Esophagus muscularis mucosa (tissue), 4 donors: ENCODE measurements at places on chromosomes 16 and 17. TPM values are rescaled to one million over a fixed set of nuclear protein-coding genes. Genes with fewer than 3 reads are reported as not detected.

TEX19 gene
- total RNA-seq, result not detected

DNA sequence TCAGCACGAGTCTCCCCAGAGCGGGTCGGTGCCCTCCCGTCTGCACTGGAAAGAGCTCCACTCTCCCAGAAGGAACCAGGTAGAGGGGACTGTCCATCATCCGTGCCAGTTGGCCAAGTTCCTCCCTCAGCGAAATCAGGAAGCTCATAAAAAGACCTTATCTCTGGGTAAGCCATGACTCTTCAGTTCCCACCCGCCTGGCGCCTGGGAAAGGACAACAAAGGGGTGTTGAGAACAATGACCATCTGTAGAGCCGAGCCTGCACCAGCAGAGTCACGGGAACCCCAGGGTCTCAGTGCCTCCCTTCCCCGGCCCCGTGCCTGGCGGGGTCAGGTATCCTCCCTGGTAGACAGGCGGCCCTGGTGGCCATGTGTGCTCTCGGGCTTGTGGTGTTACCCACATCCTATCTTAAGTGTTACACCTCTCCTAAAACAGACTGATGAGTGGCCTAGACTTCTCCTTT lies 190.7 kb downstream of the AXIN2 start:
- DNase-seq, result peak; percentile 55

GRCh38 chr17:50272711-50273653 lies 1.3 kb upstream of the TMEM92 start:
- DNase-seq, result no peak

- DNase-seq, result no peak
These were observed 45.9 kb downstream of the SOCS3 start for GRCh38 chr17:78313735-78314648.

DNA sequence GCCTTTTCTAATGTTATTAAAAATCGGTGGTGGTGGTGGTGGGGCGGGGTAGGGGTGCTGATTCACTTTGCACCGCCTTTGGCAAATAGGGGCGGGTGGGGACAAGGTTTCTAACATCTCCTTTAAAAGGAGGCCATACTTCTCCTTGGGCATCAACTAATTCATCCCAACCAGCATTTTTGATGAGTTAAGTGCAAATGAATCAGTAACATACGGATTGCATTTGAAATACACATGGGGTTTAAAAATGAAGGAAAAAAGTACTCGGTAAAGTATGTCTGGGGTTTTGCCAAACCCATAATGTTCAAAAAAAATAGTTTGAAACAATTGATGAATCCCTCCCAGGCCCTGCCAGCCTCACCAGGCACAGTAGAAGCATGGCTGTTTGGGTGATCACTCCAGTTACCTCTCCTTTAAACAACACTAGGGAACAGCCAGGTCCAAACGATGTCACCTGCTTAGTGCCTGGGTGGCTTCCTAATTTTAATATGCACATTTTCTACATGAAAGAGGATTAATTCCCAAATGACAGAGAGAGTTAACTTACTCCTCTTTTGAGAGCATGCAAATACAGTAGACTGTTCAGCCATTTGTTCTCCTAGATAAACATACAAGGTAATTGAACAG lies 107.2 kb downstream of the ANKFN1 start:
- no peak for DNase-seq
